ENCODE measurements at places on chromosomes 11 and 22. TPM values are rescaled to one million over a fixed set of nuclear protein-coding genes. Genes with fewer than 3 reads are reported as not detected.

GRCh38 chr11:45661439-45662055 is 3.9 kb downstream of the CHST1 start:
- peak; percentile 20 for DNase-seq

GRCh38 chr11:98842187-98842586 is 178.6 kb upstream of the CNTN5 start:
- no peak for DNase-seq

Gene VSIG2
- 1.8 TPM for total RNA-seq

Gene OR51E2
- 0.11 TPM for total RNA-seq

Gene RAB1B
- total RNA-seq = 121 TPM

GRCh38 chr22:29964776-29965175 is 81.8 kb downstream of the MTMR3 start:
- DNase-seq = no peak

- no peak for DNase-seq
Observed at GRCh38 chr11:129610125-129610524, 205.5 kb upstream of the TMEM45B start.
